LNCaP clone FGC (cell line): ENCODE measurements at places on chromosomes 6 and 20.
A peak's percentile ranks its signal among the peaks of the same experiment; 100 is the strongest.

- no peak for DNase-seq
These were observed 61.3 kb upstream of the EYA2 start for GRCh38 chr20:46833360-46833759.

DNA sequence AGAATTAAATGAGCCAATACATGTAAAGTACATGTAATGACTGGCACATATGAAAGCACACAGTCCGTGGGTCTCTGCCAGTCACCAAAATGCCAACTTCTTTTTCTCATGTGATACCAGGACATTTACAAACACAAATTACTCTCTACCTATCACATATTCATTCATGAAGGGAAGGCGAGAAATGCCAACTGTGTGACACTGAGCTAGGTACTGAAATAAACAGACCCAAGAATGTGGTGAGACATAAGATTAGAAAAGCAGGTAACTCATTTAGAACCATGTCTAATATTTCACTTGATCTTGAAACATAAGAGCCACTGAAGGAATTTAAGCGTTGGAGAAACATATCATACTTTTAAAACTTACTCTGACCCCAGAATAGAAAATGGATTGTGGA lies 41.4 kb downstream of the HBS1L start:
- DNase-seq: no peak

DNA sequence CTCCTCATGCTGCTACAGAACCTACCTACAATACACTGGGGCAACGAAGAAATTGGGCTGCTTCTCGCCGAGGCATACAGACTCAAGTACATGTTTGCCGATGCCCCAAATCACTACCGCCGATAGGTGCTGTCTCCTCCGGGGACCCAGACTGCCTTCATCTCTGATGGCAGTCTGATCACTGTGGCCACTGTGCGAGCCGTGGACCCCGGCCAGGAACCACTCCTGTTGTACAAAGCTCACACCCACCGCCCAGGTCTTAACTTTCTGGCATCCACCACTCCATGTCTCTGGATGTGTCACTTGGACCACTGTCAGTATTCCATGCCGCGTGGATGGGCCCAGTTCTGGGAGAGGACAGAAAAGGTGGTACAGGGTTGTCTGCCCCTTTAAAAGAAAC lies 22.7 kb upstream of the RNF8 start:
- no peak for DNase-seq

DNA sequence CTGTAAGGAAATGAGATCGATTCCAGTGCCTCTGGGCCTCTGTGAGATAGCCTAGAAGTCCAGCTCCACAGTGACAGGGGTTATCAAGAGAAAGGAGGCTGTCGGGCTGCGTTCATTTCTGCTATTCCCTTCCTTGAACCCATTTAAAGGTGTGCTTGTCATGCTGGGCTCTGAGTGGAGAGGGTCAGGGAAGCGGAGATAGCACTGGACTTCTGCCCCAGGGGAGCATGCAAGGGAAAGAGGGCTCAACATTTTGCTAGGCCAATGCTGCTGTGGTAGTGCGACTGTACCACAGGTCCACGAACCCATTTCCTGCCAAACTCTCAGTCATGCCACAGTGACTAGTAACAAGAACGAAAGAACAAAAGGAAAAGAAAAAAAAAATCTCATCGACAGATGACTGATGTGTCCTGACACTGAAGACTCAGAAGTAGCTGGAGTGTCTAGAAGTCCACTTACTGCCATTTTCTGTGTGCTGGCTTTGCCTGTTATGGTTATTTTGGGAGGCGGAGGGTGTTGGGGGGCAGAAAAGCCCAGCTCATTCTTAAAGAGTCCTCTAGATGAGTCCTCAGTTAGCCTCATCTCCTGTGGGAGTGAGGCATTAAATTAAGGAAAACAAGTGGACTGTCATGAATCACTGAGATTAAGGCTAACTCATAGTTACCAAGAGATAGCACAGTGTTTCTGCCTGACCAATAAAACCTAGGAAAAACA lies 8.1 kb downstream of the NEDD9 start:
- DNase-seq: no peak

- DNase-seq: no peak
These were observed 119.7 kb downstream of the GRIK2 start for GRCh38 chr6:101513181-101513580.

DNA sequence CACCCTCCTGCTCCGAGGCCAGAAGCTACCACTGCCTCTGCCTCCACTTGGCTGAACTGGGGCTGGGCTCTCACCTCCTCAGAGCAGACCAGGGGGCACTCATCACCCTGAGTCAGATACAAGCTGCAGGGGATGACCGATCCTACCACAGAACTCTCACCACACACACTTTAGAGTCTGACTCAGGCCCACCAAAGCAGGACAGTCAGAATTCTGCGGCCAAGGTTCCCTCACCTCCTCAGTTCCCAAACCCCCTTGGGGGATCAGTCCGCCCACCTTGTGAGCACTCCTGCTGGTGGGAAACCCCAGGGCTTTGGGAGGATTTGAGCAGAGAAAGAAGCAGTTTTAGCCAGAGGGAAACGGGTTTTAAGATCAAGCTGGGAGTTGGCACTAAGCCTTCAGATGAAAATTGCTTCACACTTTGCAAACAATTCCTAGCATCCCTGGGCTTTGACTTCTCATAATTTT lies 587.8 kb upstream of the JAG1 start:
- no peak for DNase-seq

GRCh38 chr6:79077715-79078074 lies 359 bp downstream of the PHIP start:
- no peak for DNase-seq

- no peak for DNase-seq
These were observed at the start of gene CLIC5 for GRCh38 chr6:46015119-46015968. CLIC5 (minus strand) TSS chr6:46015860; CDS start chr6:46015542, 318 bp downstream.

DNA sequence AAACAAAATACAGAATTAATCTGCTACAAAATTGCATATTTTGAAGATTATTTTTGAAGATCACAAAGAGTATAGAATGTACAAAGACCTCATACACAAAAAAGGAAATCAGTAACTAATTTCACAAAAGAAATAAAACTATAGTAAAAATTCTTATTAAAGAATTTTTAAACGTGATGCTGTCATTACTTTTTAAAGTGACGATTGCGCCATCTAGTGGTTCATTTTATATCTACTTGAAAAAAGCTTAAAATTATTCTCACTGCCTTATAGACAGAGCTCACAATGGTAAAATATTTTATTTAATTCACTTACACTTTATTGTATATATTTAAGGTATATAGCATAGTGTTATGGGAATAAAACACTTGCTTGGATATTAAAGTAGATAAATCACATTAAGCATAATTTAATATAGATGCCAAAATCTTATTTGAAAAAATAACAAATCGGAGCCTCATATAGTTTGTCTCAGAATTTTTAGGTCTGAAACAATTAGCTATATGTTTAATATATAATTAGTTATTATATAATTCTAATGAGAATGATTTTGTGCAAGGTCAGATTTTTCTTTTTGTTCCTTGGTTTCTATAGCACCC lies 128.8 kb downstream of the PHF3 start:
- peak; percentile 7 for DNase-seq

GRCh38 chr20:21515300-21516179 lies 1.7 kb upstream of the NKX2-2 start:
- DNase-seq: no peak
